NCI-H1417 treated with DMSO at 0.1 percent for 48 hours (cell line): ENCODE measurements at places on chromosomes 6 and 20.

DNA sequence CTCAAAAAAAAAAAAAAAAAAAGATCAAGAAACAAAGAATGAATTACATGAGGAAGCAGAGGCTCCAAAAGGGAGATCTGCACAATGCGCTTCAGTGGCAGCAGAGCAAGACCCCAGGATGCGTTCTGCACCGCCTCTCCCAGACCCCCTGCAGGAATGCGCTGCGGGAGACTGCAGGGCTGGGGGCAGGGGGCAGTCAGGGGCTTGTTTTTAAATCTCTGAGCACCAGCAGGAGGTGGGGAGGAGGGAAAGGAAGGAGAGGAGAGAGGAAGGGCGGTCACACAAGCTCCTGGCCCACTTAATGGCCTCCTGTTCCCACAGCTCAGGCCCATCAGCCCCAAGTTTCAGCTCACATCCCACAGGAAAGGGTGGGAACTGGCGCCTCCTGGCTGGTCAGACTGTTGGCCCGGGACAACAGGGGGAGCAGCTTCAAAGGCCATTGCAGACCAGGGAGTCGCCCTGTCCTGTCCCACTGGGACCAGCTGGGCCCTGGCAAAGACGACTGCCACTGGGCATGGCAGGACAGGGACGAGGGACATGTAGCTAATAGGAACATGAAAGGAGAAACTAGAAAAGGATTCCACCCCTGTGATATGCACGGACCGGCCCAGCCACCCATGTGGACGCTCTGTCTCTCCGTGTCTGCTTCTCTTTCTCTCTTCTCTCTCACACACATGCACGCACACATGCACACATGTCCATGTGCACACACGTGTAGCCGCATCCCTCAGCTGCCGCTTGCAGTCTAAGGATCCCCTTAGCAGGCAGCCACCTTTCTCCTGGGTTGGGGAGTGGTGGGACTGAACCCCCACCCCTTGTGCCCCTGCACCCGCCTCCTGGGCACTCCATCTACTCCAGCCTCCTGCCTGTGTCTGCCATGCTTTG lies 34.7 kb downstream of the TFEB start:
- no peak for DNase-seq

DNA sequence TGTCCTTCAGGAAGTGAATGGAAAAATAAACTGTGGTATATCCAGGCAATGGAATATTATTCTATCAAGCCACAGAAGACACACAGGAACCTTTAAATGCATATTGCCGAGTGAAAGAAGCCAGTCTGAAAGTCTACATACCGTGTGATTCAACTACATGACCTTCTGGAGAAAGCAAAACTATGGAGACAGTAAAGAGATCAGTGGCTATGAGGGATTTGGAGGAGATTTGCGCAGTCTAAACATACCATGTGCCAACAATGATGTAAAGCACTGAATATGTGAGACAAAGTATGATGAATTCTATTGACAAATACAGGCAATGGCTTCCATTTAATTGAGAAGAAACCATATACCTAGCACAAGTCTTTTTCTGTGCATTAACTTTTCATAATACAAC lies 518.3 kb upstream of the ZNF337 start:
- no peak for DNase-seq

DNA sequence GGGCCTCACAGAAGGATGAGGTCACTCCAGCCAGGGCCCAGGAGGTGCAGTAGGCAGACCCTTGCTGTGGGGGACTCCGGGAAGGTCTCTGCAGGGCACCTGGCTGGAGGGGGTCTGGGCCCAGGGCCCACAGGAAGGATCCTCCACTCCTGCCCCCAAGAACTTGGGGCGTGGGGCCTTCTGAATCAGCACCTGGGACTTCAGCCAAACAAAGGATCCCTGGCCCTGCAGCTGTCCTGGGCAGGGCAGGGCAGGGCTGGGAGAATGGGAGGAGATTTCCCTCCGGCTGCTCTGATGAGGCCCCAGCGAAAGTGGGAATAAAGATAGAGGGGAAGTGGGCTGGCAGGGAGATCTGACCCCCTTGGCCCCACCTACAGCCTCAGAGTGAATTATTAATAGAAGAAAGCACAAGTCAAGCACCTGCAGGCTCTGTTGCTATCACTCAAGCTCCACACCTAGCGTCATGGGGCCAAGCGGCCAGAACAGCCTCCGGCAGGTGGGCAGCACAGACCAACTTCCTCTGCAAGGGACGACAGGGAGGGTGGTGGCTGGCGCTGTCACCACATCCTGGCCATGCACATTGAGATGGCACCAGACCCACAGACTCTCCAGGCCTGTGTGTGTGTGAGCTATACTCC lies 61.6 kb upstream of the MRPS10 start:
- no peak for DNase-seq

GRCh38 chr6:150119173-150119572 lies 23.7 kb upstream of the PPP1R14C start:
- no peak for DNase-seq

DNA sequence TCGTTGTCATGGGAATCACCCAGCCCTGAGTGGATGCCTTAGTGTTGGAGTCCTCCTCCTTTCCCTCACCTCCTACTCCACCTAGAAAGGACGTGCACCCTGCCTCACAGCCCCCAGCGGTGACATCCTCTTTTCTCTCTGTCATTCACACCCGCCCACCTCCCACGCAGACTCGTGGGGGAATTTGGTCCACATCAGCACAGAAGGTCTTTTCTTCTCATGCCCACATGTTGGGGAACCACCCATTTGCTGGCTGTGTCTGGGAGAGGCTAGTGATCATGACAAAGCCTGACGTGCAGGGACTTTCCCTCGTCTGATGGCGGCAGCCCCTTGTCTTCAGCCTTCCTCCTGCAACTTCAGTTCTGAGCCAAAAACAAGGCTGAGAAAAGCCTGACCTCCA lies 96.0 kb upstream of the CNKSR3 start:
- DNase-seq, result no peak

- DNase-seq, result no peak
These were observed 2.5 kb downstream of the UNC93A start for GRCh38 chr6:167293590-167294091.

- no peak for DNase-seq
These were observed 13.0 kb upstream of the PFDN4 start for GRCh38 chr20:54194724-54195438.

DNA sequence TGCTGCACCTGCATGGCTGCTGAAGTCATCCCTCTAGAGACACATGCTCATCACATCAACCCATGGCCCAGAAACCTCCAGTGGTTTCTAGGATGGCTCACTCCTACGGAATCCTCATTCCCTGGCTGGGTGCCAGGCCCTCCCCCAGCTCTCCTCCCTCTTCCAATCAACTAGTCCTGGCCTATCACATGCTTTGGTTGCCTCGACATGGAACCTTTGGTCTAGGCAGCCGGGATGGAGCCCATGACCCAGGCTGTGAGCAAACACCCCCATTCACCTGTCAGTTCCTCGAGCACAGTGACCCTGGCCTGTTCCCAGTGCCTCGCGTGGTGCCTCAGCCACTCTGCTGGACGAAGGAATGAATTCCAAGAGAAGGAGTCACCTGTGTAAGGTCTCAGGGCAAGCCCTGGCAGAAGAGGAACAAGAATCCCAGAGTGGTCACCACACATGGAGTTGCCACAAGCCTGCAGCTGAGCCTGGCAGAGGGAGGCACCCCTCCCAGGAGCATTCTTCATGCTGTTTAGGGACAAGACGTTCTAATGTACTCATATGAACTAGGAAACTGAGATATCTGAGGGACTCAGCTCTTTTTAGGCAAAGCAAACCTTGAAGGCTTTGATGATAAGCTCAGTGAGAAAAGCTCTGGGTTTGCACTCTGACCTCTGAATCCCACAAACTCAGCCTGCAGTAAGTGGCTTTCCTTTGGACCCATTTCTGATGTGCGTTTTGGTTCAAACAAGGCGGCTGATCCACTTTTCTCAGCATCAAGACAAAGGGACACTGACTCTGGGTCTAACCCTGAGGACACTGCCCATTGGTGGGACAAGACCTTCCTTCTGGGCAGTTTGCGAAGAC lies 40.2 kb downstream of the PPP1R3G start:
- DNase-seq, result no peak
